IMR-90 (cell line): ENCODE measurements at places on chromosomes 6 and 20. TPM values are rescaled to one million over a fixed set of nuclear protein-coding genes. Genes with fewer than 3 reads are reported as not detected.

GRCh38 chr20:24993337-24994185 is 1.0 kb upstream of the APMAP start:
- DNase-seq = peak; percentile 57

DNA sequence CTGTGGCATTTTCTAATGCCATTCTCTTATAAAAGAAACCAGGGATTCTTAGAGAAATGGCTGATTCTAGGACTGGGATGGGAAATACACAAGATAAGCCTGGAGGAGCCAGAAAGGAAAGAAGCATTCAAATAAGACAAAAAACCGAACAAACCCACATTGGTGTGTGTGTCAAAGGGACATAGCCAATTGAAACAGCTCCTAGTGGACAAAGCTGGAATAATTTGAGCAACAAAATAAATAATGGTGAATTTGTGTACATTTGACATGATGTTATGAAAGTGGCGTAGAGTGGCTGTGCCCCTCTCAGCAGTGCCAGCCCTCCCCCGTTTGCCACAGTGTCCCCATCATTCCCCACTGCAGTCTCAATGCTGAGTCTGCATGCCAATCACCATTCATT is 55.5 kb downstream of the B3GAT2 start:
- no peak for DNase-seq

GRCh38 chr6:149580880-149581279 is 14.7 kb downstream of the GINM1 start:
- no peak for DNase-seq

DNA sequence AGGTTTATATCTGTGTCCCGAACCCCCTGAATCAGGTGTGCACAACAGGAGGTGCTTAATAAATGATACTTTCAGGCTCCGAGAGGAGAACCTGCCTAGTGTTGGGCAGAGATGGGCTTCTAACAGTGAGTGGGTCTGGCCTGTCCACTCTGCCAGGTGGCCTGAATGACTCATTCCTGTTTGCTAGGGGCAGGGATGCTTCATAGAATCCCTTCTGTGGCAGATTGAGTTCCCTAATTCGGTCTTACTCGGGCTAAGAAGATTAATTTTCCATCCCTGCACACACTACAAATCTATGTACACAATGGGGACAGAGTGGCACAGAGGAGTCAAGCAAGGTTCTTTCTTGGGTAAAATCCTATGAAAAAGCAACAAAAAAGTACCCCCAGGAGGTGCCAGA is 19.8 kb downstream of the SDC4 start:
- no peak for DNase-seq

- DNase-seq = peak; percentile 67
These were observed 274.3 kb downstream of the CD109 start for GRCh38 chr6:73969971-73970970.

The GATA5 gene
- not detected in 2 replicates for total RNA-seq

DNA sequence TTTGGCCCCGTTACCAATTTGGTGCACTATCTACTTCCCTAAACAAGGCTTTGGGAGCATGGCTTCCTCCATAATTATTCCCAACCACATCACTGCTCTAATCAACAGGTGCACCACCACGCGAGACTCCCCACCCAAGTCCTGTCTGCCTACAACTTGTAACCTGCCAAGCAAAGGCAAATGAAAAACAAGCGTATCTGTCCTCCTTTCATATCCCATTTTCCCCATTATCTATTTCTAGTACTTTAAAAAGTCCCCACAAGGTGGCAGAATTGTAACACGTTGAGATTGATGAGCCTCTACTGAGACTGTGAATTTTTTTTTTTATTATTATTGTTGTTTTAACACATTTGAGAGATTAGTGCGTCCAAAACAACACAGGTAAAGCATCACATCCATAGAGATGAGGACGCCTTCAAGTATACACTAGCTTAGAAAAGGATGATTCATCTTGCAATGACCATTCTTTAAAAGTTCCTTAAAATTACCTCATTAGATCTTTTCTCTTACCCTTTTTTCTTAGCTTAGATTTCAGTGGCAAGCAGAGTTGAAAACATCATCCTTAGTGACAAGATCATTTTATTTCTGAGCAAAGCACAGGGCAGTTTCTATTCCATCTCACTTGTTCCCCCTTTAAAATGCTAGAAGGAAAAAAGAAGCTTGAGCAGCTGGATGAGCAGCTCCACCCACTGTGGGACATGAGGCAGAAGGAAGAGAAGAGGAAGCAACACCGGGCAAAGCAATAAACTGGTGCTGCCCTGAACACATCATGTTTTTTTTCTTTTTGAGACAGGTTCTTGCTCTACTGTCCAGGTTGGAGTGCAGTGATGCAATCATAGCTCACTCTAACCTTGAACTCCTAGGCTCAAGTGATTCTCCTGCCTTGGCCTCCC is 210.8 kb downstream of the ARHGAP18 start:
- peak; percentile 61 for DNase-seq

The TGM3 gene
- total RNA-seq = not detected in 2 replicates

- no peak for DNase-seq
These were observed 437.6 kb downstream of the PRKN start for GRCh38 chr6:162289972-162290371.

The MYL9 gene
- total RNA-seq = 90.0 and 97.5 TPM in 2 replicates

GRCh38 chr6:111714416-111715270 is 109.0 kb upstream of the TRAF3IP2 start:
- DNase-seq = no peak

DNA sequence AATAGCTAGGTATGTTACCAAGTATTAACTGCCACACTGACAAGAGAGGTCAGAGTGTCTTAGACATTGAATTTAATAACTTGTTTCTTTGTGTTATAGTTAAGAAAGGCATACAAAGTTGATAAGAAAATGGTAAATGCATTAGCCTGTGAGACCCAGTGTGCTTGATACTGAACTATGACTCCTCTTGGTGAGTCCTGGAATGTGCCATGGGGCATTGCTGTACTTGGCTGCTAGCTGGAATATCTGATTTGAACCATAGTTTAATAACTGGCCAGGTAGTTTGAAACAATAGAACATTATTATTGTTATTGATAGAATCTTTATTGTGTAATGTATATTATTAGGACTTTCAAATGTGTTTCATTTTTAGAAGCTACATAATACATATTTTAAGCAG is 70.0 kb downstream of the ZFAND3 start:
- DNase-seq = no peak

DNA sequence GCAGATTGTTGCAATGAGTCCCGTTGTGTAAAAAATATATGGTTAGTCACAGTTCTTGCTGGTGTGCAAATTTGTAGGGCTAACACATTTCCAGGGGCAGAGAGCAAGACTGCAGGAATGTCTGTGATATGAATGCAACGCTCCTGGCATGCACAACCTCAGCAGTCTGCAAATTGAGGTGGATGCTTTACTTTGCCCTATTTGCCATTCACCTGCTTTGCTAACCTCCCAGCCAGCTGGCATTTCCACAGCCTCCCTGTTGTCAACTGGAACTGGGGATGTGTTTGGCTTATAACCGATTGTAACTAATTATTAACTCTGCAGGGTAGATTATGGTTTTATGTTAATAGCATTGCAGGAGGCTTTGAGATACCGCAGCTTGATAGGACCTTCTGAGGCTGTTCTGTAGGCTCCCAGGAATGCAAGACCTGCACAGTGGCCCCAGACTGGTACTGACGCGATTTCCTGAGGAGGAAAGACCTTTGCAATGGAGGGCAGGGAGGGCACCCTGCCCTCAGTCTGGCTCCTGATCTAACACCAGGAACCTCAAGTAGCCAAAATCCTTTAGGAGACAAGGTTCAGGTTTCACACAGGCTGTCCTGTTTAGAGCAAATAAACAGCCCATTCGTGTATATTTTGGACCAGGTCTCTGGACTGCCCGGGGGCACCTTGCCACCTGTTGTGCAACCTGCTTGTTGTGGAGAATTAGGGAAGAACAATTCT is 53.4 kb downstream of the EDN1 start:
- peak; percentile 44 for DNase-seq

The RSPO4 gene
- not detected in 2 replicates for total RNA-seq

The SLC26A8 gene
- total RNA-seq = not detected in 2 replicates

- DNase-seq = no peak
These were observed 126.5 kb downstream of the MYLK4 start for GRCh38 chr6:2624177-2624576.

GRCh38 chr6:35206346-35206745 is 7.4 kb upstream of the SCUBE3 start:
- peak; percentile 42 for DNase-seq
